Epithelial cell of proximal tubule (primary cell): ENCODE measurements at places on chromosomes 16 and 17. TPM values are rescaled to one million over a fixed set of nuclear protein-coding genes. Genes with fewer than 3 reads are reported as not detected.

The ASPA gene
- total RNA-seq = 0.06 TPM in 1 of 2 replicates, not detected in the other

The DNAI2 gene
- not detected in 2 replicates for total RNA-seq

The MYH1 gene
- not detected in 2 replicates for total RNA-seq

The KRTAP1-1 gene
- not detected in 2 replicates for total RNA-seq

The KRTAP16-1 gene
- total RNA-seq = not detected in 2 replicates

The NDRG4 gene
- total RNA-seq = 20.4 and 30.8 TPM in 2 replicates

The CCL16 gene
- total RNA-seq = not detected in 2 replicates

The FAAP100 gene
- 33.8 and 38.2 TPM in 2 replicates for total RNA-seq

The ENPP7 gene
- not detected in 2 replicates for total RNA-seq

The TMEM92 gene
- 2.7 and 13.2 TPM in 2 replicates for total RNA-seq

The SLC5A11 gene
- not detected in 2 replicates for total RNA-seq

The MBTPS1 gene
- total RNA-seq = 56.2 and 76.3 TPM in 2 replicates

The INCA1 gene
- 0.14 TPM in 1 of 2 replicates, not detected in the other for total RNA-seq

The EVI2B gene
- total RNA-seq = not detected in 2 replicates

The NUPR1 gene
- total RNA-seq = not detected in 2 replicates

The NHLRC4 gene
- total RNA-seq = 0.35 and 0.51 TPM in 2 replicates

The PPY gene
- not detected in 2 replicates for total RNA-seq

The SLC38A8 gene
- total RNA-seq = not detected in 2 replicates

The CSH1 gene
- not detected in 2 replicates for total RNA-seq

The TOM1L2 gene
- 13.2 and 19.4 TPM in 2 replicates for total RNA-seq

The ZNF18 gene
- 4.0 and 4.3 TPM in 2 replicates for total RNA-seq

The RILP gene
- 18.2 and 21.4 TPM in 2 replicates for total RNA-seq

The PLXDC1 gene
- total RNA-seq = not detected in 2 replicates

The VTN gene
- not detected in 2 replicates for total RNA-seq

The XYLT1 gene
- 0.14 and 0.23 TPM in 2 replicates for total RNA-seq

The ZNF768 gene
- 34.8 and 35.2 TPM in 2 replicates for total RNA-seq

The PRSS36 gene
- 0.29 and 1.3 TPM in 2 replicates for total RNA-seq

The NT5M gene
- 4.2 and 38.7 TPM in 2 replicates for total RNA-seq

The CEMP1 gene
- total RNA-seq = not detected in 2 replicates

The KCTD13 gene
- 6.6 and 17.4 TPM in 2 replicates for total RNA-seq

The ABI3 gene
- total RNA-seq = 0.86 and 1.1 TPM in 2 replicates

The CLDN7 gene
- 105 and 200 TPM in 2 replicates for total RNA-seq

The GNG13 gene
- total RNA-seq = not detected in 2 replicates

The CDK5R1 gene
- total RNA-seq = 7.0 and 8.0 TPM in 2 replicates

The UBALD1 gene
- 9.2 and 10.4 TPM in 2 replicates for total RNA-seq

The GAS2L2 gene
- not detected in 2 replicates for total RNA-seq

The TNFSF12 gene
- total RNA-seq = 25.2 and 31.8 TPM in 2 replicates

The AIPL1 gene
- total RNA-seq = not detected in 2 replicates

The ADAM11 gene
- 0.06 and 0.36 TPM in 2 replicates for total RNA-seq

The TPSAB1 gene
- not detected in 2 replicates for total RNA-seq

The TLCD3A gene
- total RNA-seq = 35.6 and 46.0 TPM in 2 replicates

The NOD2 gene
- total RNA-seq = 0.07 and 0.12 TPM in 2 replicates

The UMOD gene
- not detected in 2 replicates for total RNA-seq

The VAT1L gene
- total RNA-seq = 0.29 and 0.92 TPM in 2 replicates

The KIF18B gene
- total RNA-seq = 22.5 and 26.3 TPM in 2 replicates

The ARHGDIG gene
- total RNA-seq = 0.29 TPM in 1 of 2 replicates, not detected in the other

The ZNF287 gene
- total RNA-seq = 3.3 and 5.2 TPM in 2 replicates

The PABPN1L gene
- total RNA-seq = not detected in 2 replicates

The RARA gene
- total RNA-seq = 19.5 and 21.9 TPM in 2 replicates

The KRT36 gene
- total RNA-seq = not detected in 2 replicates

The THRA gene
- 3.8 and 5.4 TPM in 2 replicates for total RNA-seq

The CDH3 gene
- total RNA-seq = 91.2 and 174 TPM in 2 replicates

The CCL4 gene
- total RNA-seq = 0.40 TPM in 1 of 2 replicates, not detected in the other

The OMG gene
- not detected in 2 replicates for total RNA-seq

The TSNAXIP1 gene
- 0.07 and 0.52 TPM in 2 replicates for total RNA-seq

The KAT8 gene
- 38.3 and 43.7 TPM in 2 replicates for total RNA-seq

The SEPTIN12 gene
- not detected in 2 replicates for total RNA-seq
